ENCODE measurements at places on chromosomes 6 and 20. TPM values are rescaled to one million over a fixed set of nuclear protein-coding genes. Genes with fewer than 3 reads are reported as not detected.

EYA4 gene
- total RNA-seq = not detected

C6orf58 gene
- not detected for total RNA-seq

CGA gene
- not detected for total RNA-seq

ARMC2 gene
- 2.3 TPM for total RNA-seq

ID4 gene
- not detected for total RNA-seq

PPP1R3G gene
- total RNA-seq = 0.07 TPM

WFDC9 gene
- not detected for total RNA-seq

BNIP5 gene
- not detected for total RNA-seq

MYB gene
- 54.9 TPM for total RNA-seq

EPB41L1 gene
- total RNA-seq = 0.20 TPM

CRIP3 gene
- total RNA-seq = 4.2 TPM

SMIM28 gene
- not detected for total RNA-seq

TULP4 gene
- total RNA-seq = 20.5 TPM

C6orf141 gene
- total RNA-seq = not detected

HCRTR2 gene
- total RNA-seq = not detected

All from activated naive CD4-positive, alpha-beta T cell treated with anti-CD3 and anti-CD28 coated beads, Interleukin-2, amount 50 U/mL, for 72 hours (primary cell).